ENCODE measurements at places on chromosomes 11 and 22.

DNA sequence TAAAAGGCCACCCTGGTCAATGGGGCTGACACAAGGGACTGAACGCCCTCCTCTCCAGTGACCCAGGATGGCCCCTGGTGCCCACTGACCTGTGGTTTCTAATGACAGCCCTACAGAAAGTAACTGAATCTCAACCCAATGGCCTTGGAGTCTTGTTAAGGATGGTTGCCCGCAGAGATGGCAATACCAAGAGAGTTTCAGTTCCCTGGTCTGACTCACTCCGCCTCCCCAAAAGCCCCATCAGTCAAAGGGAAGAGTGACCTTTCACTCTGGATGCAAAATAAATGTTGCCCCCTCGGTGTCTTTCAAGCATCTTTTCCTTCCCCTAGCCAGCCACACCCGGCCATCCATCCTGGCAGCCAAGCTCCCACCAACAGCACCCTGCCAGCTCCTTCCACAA is 57.7 kb upstream of the ISX start:
- DNase-seq: no peak

- DNase-seq: no peak
Observed at GRCh38 chr22:21718499-21718898, 17.1 kb downstream of the YPEL1 start.

GRCh38 chr11:132056689-132057088 is 686.3 kb downstream of the NTM start:
- no peak for DNase-seq

- no peak for DNase-seq
Observed at GRCh38 chr11:112100462-112100861, 13.8 kb downstream of the SDHD start.

- no peak for DNase-seq
Observed at GRCh38 chr11:115097796-115098408, 406.3 kb downstream of the CADM1 start.

- DNase-seq: no peak
Observed at GRCh38 chr11:763073-763463, 14.2 kb downstream of the GATD1 start.

DNA sequence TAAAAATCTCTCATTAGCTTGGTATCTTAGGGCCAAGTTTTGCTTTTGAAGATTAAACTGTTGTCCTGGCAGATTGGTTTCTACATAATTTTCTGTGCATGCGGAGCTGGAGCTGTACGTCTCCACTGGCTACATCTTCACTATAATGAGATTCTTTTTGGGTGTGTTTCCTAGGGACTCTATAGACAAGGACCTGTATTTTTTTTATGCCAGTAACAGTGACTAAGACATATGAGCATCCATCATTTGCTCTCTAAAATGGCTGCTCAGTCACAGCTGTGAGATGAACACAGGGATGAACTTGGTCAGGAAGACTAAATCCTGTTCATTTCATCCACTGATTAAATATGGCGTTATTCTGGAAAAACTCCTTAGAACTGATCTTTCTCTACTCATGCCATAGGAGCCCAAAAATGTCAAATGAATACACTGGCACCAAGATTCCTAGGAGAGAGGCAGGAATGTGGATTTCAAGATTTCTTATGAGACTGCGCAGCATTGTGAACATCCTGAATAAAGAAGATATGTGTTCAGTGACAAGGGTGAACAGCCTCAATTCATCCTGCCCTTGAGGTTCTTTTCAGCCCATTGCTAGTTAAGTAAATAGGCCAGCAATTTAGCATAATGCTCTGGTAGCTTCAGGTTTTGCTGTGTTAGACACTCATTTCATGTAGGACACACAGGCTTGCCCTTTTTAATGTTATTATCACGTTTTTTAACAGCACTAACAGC is 168.2 kb downstream of the NCAM1 start:
- DNase-seq: no peak

DNA sequence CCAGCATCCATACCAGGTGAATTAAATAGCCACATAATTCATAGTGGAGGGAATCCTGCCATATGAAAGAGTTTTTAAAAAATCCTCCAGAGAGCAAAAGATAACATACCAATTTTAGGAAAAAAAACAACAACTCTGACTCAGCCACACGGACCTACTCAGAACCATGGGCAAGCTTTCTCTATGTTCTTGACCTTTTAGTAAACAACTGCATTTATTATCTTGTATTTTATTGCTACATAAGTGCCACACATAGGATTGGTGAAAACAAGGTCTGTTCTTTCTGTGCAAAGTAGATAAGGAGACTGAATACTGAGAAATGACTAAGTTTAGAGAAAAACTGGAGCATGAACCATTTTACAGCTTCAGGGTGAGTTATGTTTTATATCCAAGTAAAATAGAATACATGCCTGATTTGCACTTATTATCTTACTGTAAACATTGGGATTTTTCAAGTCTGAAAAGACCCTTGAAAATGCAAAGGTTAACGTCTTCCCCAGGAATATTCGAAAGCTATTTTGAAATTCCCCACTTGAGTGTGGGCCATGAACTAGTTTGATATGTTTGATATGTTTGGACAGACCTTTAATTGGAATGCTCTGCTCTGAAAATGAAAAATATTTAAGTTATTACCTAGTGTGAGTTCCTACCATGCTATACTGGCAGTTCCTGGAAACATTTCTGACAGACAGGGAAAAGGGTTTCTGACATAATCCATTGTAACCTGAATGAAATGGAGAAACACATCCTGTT is 89.5 kb upstream of the DDI1 start:
- no peak for DNase-seq

DNA sequence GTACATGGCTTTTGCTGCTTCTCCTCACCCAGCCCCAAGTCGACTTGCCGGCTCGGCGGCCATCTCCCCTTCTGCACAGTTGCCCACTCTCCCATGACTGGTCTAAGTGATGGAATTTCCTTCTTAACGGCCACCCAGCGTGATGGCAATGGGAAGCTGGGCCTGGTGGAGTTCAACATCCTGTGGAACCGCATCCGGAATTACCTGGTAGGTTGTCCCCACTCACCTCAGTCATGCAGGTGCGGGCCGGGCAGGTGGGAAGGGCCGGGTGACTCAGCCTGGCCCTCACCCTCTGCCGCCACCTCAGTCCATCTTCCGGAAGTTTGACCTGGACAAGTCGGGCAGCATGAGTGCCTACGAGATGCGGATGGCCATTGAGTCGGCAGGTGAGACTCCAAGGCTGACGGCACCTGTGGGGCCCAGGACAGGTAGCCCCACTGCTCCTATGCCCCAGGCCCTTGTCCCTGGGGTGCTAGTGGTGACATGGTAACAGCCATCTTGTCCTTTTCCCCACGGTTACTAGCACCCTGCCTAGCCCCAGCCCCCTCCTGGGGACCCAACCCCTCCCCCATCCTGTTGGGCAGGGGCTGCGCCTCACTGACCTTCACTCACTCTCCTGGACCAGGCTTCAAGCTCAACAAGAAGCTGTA is 28.1 kb downstream of the CAPN1 start:
- no peak for DNase-seq

DNA sequence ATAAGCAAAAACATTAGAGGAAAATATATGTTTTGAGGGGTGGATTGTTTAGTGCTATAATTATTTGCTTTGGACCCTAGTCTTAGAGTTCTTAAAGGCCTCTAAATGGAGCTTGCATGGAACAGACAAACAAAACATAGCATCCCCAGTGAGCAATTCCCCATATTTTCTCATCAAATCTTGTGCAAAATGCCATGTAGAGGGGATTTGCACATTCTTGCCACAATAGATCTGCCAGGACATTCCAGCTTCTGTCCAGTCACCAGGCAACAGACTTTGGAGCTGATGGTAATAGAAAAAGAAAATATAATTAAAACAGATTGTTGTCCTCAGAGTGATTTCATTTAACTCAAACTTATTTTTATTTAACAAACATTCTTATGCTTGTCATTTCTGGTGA is 360.3 kb upstream of the PDGFD start:
- DNase-seq: no peak

GRCh38 chr22:28074526-28074925 is 155.5 kb upstream of the PITPNB start:
- no peak for DNase-seq

- DNase-seq: no peak
Observed at GRCh38 chr11:72897506-72897905, 83.3 kb downstream of the ATG16L2 start.

DNA sequence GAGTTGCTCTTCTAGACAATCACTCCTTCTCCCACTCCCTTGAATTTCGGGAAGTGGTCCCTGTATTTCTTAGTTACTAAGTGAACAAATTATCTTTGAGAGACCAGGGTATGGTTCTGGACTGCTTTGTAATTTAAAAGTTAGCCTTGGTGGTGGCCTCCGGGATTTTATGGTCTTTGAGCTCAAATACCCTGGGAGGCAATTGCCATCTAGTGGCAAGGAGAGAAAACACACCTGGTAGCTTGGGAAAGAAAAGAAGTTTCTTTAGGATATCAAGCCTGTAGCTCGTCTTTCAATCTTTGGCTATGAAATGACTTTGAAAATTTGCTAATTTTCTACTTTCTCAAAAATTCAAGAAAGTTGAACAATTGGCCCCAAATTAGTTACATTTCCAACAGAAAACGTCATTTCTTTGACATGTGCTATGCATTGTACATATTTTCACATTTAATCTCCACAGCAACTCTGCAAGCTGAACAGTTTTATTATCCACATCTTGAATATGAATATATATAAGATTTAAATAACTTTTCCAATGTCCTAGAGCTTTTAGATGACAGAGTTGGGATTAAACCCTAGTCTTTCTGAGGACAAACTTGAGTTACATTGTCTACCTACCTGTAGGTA is 39.1 kb downstream of the MMP27 start:
- peak; percentile 45 for DNase-seq

DNA sequence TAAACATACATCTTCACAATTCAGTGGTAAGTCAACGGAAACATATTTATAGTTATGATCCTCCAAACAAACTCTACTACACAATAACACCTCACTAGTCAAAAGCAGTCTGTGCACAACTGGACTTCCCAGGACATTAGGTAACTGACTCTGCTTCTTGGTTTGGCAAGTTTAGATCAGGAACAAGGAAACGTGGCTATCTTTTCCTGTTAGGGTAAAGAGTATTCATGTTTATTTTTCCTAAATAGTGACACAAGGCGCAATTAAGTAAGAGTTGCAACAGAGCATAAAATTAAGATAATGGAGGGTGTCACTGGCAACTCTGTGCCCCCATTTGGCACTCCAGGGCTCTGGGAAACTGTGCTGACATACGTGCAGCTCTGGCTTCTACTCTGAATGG is 70.2 kb upstream of the TP53AIP1 start:
- DNase-seq: no peak

DNA sequence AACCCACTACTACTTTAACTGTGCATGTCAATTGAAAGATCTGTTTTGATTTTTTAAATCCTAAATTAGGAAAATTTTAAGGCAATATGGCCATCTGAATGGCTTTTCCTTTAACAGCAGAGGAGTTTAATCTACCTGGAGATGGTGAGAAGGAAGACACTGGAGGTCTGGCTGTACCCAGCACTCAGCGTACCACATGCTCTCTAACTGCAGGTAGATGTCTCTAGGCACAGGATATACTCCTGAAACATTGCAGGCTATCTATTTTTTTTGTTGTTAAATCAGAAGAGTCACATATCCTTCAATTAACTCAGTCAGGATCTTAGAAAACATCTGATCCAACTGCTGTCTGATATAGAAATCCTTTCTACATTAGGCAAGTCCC is 17.3 kb upstream of the CASTOR1 start:
- no peak for DNase-seq

DNA sequence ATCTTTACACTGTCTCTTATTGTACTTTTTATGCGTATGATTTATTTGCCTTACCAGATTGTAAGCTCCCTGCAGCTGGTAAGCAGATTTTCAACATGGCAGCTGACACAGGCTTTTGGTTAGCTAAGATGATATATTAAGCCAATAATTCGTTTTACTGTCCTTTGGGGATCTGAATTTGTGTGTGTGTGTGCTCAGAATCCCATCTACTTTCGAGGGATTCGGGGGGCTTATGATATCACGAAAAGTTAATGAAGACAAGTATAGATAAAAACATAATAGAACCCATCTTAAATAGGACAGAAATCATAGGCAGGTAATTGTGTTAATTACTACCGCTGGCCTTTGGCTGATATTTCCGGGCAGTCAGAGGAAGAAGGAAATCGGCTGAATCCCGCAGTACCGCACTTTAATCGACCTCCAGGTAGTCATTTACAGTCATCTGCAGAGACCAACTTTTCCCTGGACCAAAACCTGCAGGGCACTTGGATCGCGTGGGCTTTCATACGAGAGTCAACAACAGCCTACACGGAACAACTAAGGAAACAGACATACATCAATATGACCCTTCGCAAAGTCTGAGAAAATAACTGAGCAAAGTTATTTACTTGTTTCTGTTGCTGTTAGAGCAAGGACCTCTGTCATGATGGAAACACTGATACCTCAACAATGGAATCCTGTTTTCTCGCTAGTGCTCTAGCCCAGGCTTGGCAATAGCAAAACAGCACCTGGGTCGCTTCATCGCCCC is 802 bp downstream of the KBTBD3 start:
- DNase-seq: no peak

GRCh38 chr11:46238078-46238966 is 39.1 kb upstream of the CREB3L1 start:
- peak; percentile 55 for DNase-seq

DNA sequence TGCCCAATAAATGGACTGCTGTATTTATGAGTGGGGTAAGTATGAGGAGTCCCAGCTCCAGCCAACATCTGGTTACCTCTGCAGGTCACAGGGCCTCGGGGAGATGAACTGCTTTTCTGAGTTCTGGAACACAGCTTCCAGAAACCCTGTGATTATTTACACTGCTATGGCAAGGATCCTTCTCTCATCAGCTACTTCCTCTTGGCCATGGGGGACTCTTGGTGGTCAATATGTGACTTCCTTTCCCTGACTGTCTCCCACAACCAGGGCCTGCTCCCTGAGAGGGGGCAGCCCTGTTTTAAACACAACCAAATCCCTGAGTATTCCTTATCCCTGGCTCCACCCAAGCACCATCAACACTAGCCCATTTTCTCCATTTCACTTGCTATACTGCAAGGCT is 10.0 kb downstream of the RHOG start:
- no peak for DNase-seq

DNA sequence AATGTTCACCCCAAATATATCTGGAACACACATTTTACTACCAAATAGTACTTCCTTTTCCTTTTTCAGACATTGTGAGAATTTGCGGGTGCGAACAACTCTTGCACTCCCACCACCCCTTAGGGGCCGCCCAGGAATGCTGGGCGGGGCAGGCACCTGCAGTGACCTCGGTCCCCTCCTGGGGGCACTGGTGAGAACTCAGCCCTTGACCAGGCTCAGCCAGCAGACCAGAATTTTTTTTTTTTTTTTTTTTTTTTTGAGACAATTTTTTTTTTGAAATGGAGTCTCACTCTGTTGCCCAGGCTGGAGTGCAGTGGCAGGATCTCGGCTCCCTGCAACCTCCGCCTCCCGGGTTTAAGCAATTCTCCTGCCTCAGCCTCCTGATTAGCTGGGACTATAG is 75.8 kb downstream of the ARHGAP8 start:
- peak; percentile 69 for DNase-seq

DNA sequence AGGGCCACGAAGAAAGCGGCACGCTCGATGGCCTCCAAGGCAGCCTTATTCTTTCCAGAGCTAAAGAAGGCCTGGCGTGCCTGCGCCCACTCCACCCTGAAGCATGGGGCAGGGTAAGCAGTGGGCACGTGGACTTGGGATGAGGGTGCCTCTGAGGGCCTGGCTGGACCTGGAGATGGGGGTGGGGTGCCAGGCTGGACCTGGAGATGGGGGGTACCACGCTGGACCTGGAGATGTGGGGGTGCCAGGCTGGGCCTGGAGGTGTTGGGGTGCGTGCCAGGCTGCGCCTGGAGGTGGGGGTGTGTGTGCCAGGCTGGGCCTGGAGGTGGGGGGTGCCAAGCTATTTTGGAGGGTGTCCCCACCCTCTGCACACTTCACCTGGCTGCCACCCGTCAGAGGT is 5.3 kb downstream of the CPT1B start:
- no peak for DNase-seq

- no peak for DNase-seq
Observed at GRCh38 chr11:78857688-78858087, 283.0 kb upstream of the NARS2 start.
